Retinal pigment epithelial cell (primary cell): ENCODE measurements at places on chromosomes 5 and 9.

- no peak for DNase-seq
Observed at GRCh38 chr5:92605591-92605990, 975.4 kb downstream of the NR2F1-AS1 start.

- DNase-seq, result no peak
Observed at GRCh38 chr9:134049772-134050588, 17.8 kb downstream of the BRD3 start.

DNA sequence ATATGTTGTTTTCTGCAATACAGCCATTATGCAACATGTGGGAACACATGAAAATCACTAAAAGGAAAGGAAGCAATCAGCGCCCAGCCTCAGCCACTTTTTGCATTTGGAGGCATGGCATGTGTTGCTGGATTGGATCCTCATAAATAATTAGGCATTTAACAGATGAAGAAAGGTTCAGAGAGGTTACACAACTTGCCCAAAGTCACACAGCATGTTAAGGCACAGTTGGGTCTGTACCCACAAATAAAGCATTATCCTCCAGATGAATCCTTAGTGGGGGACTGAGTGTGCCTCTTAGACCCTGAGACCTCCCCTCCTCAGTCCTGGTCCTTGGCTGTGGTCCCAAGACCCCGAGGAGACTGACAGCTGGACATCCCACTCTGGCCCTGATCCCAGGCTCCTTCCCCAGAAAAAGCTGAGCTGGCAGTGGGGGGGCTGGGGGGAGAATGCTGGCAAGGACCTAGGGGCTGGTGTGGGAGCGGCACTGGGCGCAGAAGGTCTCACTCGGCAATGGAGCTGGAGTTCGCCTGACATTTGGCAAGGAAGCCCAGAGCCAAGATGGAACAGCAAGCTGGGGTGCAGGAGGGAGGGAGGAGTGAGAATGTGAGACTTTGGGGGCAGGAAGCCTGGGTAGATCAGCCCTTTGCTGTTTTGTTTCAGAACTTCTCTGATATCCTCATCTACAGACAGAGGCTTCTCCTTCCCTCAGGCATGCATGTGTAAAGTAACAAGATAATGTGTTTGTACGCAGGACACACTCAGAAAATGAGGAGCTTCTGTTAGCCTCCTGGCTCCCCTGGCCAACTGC is 6.9 kb upstream of the AKNA start:
- DNase-seq, result no peak

DNA sequence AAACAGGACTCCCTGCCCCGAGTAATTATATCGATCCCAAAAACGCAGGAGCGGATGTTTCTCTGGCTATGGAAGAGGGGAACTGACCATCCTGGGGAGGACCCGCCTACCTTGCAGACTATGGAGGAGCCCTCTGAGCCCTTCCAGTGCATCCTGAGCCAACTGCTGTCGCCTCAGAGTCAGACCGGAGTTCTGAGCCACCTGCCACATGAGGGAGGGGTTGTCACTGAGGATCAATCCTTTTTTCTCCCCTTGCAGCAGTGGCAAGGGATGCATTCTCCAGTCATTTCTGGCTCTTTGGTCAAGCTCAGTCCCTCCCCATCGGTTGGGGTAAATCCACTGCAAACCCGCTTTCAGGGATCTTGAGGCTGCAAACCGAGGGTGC is 709 bp downstream of the FANCG start:
- no peak for DNase-seq

GRCh38 chr5:156096259-156096658 is 230.7 kb upstream of the SGCD start:
- DNase-seq, result no peak

- DNase-seq, result no peak
Observed at GRCh38 chr5:102243213-102243612, 52.9 kb downstream of the SLCO4C1 start.

DNA sequence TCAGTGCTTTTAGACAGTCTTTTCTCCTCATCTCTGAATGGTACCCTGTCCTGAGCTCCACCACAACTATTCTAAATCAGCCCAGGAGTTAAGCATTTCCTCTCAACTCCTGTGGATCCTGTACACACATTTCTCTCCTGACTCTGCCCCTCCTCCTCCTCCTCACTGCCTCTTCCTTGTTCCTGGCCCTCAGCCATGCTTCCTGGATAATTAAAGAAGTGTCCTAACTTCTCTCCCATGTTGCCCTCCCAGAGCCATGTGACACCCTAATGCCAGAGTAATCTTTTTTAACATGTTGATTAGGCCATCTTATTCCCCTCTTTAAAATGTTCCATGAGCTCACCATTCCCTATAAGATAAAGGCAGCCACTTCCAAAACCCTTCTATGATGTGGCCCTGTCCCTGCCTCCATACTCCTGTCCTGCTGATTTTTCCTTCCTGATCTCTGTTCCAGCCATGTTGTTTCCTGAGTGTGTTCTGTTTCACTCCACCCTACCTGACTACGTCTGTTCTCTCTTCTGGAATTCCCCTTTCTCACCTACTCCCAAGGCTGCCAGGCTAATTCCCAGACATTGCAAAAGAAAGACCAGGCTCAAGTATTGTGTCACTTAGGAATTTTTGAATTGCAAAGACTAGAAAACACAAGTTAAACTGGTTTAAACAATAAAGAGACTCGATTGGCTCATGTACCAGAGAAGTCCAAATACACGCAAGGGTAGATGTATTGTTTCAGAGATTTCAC is 295.2 kb downstream of the MAST4 start:
- no peak for DNase-seq

DNA sequence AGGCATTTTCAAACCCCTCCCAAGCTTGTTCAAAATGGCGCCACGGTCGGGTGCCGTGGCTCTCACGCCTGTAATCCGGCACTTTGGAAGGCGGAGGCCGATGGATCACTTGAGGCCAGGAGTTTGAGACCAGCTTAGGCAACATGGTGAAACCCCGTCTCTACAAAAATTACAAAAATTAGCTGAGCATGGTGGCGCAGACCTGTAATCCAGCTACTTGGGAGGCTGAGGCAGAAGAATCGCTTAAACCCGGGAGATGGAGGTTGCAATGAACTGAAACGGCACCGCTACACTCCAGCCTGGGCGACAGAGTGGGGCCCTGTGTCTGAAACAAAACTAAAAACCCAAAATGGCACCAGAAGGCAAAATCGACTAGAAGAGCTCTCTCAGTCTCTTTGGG is 142.0 kb downstream of the MTX3 start:
- DNase-seq, result no peak

GRCh38 chr9:83410701-83411100 is 127.5 kb downstream of the FRMD3 start:
- DNase-seq, result no peak

- no peak for DNase-seq
Observed at GRCh38 chr5:92665506-92665905, 915.5 kb downstream of the NR2F1-AS1 start.
